HFFc6 (cell line): ENCODE measurements at places on chromosomes 3 and 15. TPM values are rescaled to one million over a fixed set of nuclear protein-coding genes. Genes with fewer than 3 reads are reported as not detected.

DNA sequence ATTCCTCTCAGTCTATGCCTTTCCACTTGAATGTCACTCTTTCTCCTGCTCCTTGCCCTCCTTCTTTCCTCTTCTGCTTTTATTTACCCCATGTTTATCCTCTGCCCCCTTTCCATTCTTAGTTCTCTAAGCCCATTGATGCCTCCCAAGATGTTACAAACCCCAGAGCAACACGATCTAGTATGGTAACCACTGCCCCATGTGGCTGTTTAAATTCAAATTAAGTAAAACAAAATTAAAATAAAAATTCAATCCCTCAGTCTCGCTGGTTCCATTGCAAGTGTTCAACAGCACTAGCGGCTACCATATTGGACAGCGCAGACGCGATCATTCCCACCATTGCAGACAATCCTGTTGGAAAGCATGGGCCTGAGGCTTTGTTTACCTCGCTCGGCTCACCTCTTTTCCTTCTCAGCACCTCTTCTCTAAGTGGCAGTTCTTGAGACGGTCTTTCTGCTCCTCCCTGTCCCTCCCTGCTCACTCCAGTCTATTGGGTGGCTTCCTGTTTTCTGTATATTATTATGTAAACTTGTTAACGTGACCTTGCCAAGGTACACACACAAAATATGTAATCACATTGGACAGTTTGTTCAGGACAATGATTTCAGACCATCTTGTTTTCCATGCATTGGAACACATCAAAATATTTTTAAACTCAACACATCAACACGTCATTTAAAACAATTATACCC is 21.8 kb upstream of the CA12 start:
- no peak for DNase-seq

- DNase-seq: no peak
These were observed 43.2 kb downstream of the EPHB3 start for GRCh38 chr3:184604615-184605290.

GRCh38 chr3:52792413-52792812 is 2.2 kb upstream of the ITIH3 start:
- DNase-seq: no peak

STRA6 gene
- 2.2 to 2.9 TPM (median 2.7 TPM) in 3 replicates for total RNA-seq

GOLGA8Q gene
- total RNA-seq: not detected in 3 replicates

- no peak for DNase-seq
These were observed 519.1 kb downstream of the FOXP1 start for GRCh38 chr3:71064291-71064955.

DNA sequence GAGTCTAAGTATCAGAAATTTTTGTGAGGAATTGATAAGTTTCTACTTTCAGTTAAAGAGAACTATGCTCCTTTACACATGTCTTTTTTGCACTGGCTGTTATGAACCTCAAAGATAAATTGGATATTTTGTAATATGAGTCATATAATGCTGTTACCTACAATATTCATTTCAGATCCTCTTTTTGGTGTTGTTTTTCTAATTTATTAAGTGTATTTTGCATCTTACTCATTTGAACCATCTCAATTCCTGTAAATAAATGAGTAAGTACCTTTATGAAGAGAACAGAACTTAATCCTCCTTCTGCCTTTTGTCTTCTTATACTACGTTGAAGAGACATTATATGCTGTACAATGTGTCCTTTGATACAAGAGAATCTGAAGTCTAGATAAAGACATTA is 74.4 kb downstream of the ZIC1 start:
- no peak for DNase-seq

GRCh38 chr15:70093070-70093469 is 4.6 kb downstream of the TLE3 start:
- no peak for DNase-seq

DNA sequence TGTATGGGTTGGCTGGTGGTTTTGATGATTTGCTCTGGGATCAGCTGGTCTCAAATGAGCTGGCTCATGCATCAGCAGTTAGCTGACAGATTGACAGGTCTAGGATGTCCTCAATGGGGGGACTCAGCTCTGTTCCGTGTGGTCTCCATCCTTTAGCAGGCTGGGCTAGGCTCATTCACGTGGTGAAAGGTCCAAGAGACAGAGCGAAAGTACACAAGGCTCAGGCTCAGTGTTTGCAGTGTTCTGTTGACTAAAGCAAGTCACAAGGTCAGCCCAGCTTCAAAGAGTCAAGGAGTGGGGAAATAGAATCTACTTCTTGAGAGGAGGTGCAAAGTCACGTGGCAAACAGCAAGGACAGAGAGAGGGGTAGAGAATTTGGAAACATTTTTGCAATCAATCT is 126.5 kb upstream of the CMC1 start:
- no peak for DNase-seq

DNA sequence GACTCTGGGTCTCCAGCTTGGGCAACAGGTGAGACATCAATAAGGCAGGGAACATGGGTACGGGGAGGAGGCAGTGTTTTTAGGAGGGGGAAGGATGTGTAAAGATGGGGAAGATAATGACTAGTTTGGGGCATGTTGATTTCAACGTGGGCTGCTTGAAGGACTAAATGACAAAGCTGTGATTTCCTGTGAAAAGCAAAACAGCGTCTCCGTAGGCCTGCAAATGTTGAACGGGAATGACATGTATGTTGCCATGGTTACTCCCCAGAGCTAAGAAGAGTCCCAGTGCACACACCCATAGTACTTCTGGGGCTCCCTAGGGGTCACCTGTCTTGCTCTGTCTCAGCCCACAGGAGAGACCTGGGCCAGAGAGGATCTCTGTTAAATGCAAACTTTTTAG is 71.3 kb upstream of the ETV5 start:
- no peak for DNase-seq

THRB gene
- total RNA-seq: not detected in 2 replicates

- DNase-seq: no peak
These were observed 40.7 kb downstream of the RAB27A start for GRCh38 chr15:55248895-55249294.

DNA sequence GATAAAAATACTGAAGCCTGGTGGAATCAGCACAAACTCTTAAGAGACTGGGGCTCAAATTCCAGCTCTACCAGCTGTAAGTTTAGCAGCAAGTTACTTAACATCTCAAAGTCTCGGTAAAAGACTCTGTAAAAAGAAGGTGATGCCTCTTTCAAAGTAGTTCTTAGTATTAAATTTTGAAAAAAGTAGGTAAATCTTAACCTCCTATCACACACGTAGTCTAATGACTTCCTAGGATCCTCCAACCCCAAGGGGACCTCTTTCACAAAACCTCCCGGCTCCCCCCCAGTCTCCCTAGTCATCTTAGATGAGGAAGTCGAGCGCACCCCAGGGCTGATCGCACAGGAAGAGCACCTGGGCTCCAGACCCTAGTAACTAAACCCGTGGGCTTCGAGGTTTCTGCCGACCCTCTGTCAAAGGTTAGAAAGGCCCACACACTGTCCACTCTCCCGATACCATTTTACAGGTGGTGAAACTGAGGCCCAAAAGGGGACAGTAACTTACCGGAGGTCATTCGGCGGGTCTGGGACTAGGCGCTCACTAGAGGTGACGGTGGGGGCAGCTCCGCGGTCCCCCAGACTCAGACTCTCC is 427 bp downstream of the MBD4 start:
- DNase-seq: no peak

INSYN1 gene
- total RNA-seq: 0.31 and 1.6 TPM in 2 replicates

- DNase-seq: no peak
These were observed 42.7 kb downstream of the CORO2B start for GRCh38 chr15:68621535-68621934.

DNA sequence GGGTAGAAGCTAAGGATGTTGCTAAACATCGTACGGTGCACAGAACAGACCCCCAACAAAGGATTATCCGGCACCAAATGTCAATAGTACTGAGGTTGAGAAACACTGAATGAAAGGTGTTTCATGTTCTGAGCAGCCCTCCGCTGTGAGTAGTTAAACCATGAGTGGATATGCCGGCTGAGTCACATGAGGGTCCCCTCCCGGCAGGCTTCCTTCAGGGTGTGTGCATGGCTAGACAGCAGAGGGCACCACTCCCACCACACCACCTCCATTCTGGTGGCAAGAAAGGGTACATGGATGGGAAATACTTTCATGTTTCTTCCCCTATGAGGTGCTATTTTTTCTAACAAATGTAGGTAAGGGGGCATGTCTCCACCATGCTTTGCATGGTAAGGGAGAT is 128.3 kb upstream of the SEMA6D start:
- DNase-seq: no peak

AHSG gene
- not detected in 3 replicates for total RNA-seq

- no peak for DNase-seq
These were observed 19.4 kb upstream of the SPTBN5 start for GRCh38 chr15:41913256-41913655.

SPATA16 gene
- total RNA-seq: not detected in 3 replicates

DNA sequence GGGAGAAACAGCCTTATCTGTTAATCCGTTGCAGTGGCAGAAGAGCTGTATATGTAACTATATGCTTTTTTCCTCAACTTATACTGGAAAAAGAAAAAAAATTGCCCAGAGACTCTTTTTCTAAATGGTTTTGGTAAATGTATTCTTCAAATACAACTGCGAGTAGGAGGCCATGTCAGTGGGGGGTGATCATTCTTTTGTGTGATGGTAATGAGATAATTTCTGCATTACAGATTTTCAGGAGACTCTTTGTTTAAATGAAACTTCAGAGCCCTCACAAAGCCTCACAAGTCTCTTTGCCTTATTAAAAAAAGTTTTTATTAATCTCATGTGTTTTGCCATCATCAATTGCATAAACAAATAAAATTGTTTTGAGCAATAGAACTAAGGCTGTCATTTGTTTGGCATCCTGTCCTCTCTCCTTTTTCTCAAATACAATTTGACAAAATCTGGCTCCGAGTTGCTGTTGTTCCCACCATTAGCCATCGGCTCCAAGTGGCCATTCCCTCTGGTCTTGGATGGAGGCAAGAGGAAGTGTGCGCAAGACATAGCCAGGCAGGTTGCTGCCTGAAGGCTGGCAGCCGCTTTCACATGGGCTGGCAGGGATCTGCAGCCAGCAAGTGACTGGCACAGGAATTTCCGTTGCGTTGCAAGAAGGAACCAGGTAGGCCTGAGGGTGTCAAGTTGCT is 116.7 kb downstream of the FNDC3B start:
- DNase-seq: no peak

IL5RA gene
- total RNA-seq: not detected in 3 replicates

DNA sequence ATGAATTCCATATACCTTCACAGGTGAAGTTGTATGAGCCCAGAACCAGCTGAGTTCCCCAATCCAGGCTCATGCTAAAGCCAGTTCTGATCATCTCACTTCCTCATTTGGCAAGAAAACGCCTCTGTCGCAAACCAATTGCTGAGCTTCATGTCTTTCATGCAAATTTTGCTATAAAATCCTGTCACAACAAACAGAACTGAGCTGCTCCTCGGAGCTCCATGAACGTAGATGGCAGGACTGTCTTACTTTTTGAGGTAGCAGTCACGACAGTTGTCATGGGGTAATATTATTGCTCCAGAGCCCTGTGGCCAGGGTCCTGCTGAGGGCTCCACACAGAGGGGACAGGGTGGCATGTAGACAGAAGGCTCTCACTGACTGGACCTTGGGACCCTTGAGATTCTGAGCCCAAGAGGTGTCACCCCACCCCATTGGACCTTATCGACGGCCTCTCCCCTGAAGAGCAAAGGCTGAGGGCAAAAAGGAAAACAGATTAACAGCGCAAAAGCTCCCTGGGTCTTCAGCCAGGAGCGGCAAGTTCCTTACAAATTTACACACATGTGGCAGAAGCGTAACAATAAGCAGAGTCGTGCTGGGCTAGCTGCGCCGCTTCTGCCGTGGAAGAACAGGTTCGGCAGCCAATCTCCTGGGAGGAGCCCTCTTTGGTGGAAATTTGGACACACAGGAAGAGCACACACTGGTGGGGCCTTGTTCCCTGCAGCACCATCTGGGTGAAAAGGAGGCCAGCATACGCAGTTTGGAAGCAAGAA is 249.2 kb downstream of the OPA1 start:
- DNase-seq: no peak

GRCh38 chr3:83601704-83602103 is 1357.1 kb upstream of the CADM2 start:
- DNase-seq: no peak
